ENCODE measurements at places on chromosomes 7 and 10.

- no peak for DNase-seq
Measured at GRCh38 chr7:3336042-3336665, 35.1 kb downstream of the SDK1 start.

GRCh38 chr7:159192013-159192412 is 47.3 kb upstream of the VIPR2 start:
- no peak for DNase-seq

- no peak for DNase-seq
Measured at GRCh38 chr10:30502266-30503060, 68.5 kb downstream of the MAP3K8 start.

GRCh38 chr7:49766966-49767365 is 6.5 kb upstream of the VWC2 start:
- DNase-seq, result no peak

DNA sequence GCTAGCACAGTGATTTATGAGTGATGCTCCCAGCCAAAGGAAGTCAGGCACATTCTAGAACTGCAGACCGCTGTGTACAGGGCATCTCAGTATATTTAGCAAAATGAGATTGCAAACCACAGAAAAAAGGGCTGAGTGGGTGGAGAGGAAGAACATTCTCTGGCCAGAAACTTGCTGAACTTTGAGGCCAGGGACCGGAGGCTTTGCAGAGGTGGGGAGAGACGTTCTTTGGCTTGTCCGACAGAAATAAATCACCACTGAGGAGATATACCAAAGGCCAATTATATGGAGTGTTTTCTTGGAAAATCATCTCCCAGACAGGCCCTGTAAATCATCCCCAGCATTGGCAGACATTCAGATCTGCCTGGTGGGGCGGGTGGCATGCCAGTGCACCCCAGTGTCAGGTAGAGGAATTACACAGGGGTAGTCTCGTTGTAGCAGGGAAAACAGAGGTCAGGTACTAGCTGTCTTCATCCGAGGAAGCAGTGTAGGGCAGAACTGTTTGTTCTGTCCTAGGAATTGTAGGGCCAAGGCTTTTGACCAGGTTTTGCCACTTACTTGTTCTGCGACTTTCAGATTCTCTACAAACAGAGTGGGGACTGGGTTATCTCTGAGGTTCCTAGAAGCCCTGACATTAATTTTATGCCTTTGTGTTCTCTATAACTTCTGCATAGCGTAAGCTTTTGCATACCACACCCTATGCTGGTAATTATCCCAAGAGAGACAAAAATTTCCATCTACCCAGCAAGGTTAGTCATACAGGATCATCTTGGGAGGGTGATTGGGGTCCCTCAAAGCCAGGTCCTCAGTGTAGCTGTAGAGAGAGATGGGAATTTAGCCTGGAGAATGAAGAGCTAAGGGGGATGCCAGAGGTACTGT is 655.6 kb downstream of the LRMDA start:
- no peak for DNase-seq

- DNase-seq, result peak; percentile 71
Measured at GRCh38 chr10:123132576-123133477, 2.9 kb upstream of the HMX3 start.

GRCh38 chr7:121394709-121395140 is 1.4 kb downstream of the FAM3C start:
- no peak for DNase-seq

GRCh38 chr10:19970717-19971116 is 154.5 kb downstream of the PLXDC2 start:
- DNase-seq, result no peak

DNA sequence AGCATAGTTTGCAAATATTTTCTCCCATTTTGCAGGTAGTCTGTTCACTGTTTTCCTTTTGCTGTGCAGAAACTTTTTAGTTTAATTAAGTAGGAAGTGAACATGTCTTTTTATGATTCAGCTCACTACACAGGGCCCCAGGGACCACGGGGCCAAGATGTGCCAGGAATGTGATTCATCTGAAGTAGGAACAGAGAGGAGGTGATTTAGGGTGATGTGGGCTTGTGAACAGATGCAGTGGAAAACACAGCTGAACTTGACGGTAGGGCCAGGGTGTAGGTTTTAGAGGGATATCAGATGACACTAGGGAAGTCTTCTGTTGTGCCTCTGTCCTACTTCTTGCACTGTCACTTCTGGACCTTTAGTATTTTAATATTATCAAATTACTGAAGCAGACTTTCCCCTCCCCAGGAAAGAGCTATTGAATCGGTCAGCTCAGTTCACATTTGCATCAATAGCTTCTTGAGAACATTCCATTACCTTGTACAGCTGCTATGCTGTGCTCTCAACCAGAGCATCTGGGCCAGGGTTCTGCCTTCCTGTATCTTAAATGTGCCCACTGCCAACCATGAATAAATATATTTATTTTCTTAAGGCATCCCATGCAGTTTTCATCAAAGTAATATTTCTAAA is 96.9 kb downstream of the OSBPL3 start:
- DNase-seq, result no peak

- DNase-seq, result no peak
Measured at GRCh38 chr10:69468751-69469089, 17.5 kb downstream of the TSPAN15 start.

GRCh38 chr7:593324-594115 is 73.9 kb upstream of the PDGFA start:
- DNase-seq, result no peak

- no peak for DNase-seq
Measured at GRCh38 chr7:44757739-44758138, 9.1 kb downstream of the ZMIZ2 start.

GRCh38 chr10:65751218-65751617 is 1174.6 kb upstream of the LRRTM3 start:
- no peak for DNase-seq

DNA sequence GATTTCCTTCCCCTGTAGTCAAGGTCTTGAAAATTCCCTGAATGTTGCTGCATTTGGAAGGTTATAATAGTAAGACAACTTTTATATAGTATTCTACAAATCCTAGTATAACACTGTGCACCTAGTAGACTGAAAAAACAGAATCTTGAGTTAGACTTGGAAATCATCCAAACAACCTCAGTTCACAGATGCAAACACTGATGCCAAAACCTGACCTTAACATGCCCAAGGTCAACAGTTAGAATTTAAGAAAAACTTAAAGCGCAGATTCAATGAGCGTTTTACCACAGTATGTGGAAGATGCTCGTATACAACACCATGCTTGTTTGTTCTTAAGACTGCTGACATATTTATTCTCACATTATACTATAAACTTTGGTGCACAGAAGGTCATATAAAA is 3.0 kb downstream of the PIP4K2A start:
- DNase-seq, result no peak

- DNase-seq, result no peak
Measured at GRCh38 chr10:103197903-103198302, 4.8 kb upstream of the NT5C2 start.

GRCh38 chr10:78222096-78222790 is 188.6 kb downstream of the RPS24 start:
- no peak for DNase-seq

GRCh38 chr7:92682330-92682729 is 92.1 kb upstream of the FAM133B start:
- no peak for DNase-seq

DNA sequence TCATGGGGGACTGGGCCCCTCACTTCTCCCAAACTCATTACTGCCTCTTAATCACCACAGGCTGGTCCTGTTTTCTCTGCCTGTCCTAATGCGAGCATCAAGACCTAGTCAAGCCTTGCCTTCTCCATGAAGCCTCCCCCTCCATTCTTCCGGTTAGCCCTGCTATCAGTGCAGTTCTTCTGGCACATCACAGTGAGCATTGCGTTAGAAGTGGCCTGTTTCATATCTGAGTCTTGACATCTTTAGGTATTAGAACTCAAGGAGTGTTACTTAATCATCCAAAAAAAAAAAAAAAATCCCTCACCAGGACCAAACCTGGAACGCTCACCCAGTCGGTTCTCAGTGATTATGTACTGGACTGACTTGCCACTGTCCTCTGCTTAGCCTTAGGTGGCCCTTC is 17.4 kb downstream of the SNX10 start:
- DNase-seq, result no peak

DNA sequence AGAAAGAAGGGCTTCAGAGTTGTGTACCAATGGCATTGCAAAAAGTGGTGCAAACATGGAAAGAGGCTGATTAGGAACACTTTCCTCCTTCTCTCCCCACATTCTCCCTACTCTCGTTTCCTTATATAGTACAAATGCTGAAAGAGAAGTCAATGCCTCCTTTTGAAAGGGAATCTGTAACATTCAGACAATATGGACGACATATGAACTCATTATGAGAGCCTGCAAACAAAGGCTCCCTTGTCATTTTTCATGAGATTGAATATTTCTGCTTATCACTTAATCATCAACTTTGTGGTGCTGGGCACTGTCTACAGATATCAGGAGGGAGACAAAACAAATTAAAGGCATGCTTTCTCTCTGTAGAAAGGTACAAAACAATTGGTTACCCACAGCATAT is 437.1 kb upstream of the PHF14 start:
- DNase-seq, result no peak

GRCh38 chr7:116213361-116214130 is 3.2 kb downstream of the TES start:
- DNase-seq, result no peak

- no peak for DNase-seq
Measured at GRCh38 chr7:884191-885003, 8.0 kb downstream of the GET4 start.

GRCh38 chr10:27258838-27259812 is 18.5 kb upstream of the ACBD5 start:
- no peak for DNase-seq

DNA sequence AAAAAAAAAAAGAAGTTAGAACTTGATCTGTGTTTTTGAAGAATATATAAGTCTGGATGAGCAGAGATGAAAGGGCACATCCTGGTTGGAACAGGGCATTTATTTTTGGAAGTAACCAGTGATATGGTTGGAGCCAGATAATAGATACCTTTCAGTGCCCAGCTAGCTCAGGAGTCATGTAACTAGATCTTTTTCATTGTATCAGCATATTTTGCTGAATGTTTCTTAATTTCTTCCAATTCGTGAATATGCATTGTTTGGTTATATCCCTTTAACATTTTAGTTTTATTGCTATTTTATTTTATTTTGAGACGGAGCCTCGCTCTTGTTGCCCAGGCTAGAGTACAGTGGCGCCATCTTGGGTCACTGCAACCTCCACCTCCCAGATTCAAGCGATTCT is 81.8 kb downstream of the LCOR start:
- DNase-seq, result no peak

- no peak for DNase-seq
Measured at GRCh38 chr7:17854261-17855047, 85.8 kb downstream of the SNX13 start.

DNA sequence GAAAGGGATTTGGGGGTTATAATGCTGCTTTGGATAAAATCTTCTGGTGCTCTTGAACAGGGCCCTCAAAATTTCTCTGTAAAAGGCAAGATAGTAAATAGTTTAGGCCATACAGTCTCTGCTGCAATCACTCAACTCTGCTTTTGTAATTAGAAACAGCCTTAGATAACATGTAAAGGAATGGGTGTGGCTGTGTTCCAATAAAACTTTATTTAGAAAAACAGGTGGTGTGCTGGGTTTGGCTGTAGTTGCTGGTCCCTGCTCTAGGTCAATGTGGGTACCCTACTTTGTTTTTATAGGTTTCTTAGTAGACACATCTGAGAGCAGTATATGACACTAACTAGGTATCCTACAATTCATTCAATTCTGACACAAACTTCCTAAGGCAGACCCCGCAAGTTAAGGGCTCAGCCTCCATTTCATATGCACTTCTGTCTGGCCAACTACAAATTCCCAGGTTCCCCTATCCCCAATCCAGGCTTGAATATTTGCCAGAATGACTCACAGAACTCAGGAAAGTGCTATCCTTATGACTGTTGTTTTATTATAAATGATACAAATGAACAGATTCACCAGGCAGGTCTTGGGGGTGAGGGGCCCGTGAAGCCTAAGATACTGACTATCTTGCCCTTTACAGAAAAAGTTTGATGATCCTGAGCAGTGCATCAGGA is 349.9 kb downstream of the RPS24 start:
- no peak for DNase-seq

- no peak for DNase-seq
Measured at GRCh38 chr7:133275446-133276095, 22.7 kb downstream of the EXOC4 start.

DNA sequence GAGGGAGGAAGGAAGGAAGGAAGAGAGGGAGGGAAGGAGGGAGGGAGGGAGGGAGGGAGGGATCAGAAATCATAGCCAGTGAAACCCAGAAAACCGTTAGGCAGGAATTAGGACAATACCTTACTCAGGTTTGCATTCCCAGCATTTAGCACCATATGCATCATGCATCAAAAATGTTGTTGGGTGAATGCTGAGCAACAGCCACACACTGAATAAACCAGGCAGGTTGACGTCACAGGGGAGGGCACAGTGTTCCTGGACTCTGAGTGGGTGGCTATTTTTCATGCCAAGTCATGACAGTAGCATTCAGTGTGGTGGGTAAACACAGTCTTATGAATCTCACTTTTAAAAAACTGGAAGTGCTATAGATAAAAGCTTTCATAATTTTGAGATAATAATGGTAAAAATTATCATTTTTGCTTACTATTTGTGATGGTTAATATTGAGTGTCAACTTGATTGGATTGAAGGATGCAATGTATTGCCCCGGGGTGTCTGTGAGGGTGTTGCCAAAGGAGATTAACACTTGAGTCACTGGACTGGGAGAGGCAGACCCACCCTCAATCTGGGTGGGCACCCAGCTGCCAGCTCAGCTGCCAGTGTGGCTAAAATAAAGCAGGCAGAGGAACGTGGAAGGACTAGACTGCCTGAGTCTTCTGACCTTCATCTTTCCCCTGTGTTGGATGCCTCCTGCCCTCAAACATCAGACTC is 199.1 kb upstream of the PRKCQ start:
- no peak for DNase-seq

GRCh38 chr7:44980393-44981034 is 1.7 kb upstream of the MYO1G start:
- DNase-seq, result no peak

DNA sequence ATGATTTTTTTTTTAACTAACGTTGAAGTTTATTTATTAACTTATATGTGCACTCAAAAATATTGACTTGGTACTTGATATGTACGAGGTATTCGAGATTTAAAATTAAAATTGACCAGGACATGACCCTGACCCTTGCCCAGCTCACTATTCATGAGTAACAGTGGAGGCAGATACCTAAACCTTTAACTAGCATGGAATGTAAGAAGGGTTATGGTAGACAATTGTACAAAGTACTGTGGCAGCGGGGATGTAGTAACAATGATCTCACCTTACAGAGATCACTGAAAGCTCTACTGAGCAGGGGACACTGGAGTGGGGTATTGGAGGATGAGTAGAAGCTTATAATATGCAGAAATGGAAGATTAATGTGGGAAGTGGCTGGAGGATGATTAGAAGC is 60.8 kb downstream of the ADRA2A start:
- no peak for DNase-seq

Measured in Panc1 (cell line).